ENCODE measurements at places on chromosomes 12 and 14.

DNA sequence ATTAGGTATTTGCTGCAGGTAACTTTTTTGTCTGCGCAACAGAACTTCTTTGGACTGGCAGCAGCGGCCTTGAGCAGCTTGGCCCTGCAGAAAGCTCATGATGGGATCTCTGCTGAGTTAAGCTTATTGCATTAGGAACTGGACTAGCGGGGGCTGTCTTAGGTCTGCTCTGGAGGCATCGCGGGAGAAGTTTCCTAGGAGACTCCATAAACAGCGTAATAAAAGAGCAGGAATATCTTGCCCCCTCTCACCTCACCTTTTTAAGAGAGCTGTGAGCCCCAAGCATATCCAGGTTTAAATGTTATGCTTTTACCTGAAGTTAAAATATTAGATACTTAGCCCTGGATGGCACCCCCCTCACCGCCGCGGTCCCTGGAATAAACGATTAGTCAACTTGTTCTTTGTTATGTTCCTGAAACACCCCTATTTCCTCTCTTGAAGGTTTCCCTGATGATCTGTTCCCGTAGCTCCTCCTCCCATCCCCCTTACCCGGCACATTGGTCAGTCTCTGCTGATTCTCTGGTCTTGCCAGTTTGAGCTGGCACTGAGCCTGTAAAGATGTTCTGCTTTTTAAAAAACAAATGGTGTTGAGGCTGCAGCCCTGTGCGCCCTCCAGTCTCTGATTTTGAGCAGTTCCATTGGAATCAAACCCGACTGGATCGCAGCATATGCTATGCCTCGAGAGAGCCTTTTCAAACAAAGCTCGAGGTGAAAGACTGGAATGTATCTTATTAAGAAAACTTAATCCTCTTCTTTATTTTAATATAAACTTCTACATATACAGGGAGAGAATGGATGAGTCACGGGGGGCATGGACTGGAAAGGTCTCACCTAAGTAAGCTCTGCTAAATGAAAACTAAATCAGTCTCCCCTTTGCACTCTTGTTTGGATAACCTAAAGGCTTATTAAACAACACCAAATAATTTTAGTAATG lies 1.9 kb downstream of the MLXIP start:
- DNase-seq = no peak

DNA sequence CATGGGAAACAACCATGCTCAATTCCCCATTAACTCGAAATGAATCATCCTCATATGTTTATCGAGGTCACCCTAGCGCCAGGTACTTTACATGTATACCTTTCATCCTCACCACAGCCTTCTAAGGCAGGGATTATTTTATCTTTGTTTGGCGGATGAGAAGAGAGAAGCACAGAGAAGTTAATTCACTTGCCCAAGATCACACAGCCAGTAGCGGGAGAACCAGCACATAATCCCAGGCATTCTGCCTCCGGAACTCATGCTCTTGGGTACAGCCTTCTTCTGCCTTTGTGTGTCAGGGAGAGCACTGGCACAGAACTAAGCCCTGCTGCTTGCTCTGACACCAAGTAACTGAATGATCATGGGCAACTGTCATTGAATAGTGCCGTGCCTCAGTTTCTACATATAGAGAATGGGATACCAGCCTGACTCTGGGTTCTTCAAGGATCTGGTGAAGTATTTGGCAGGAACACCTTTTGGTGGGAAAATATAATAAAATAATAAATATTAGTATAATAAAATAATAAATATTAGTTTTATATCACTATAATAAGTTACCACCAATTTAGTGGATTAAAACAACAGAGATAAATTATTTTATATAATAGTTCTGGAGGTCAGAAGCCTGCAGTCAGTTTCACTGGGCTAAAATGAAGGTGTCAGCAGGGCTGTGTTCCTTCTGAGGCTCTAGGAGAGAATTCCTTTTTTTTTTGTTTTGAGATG lies 220.9 kb downstream of the AACS start:
- DNase-seq = no peak

DNA sequence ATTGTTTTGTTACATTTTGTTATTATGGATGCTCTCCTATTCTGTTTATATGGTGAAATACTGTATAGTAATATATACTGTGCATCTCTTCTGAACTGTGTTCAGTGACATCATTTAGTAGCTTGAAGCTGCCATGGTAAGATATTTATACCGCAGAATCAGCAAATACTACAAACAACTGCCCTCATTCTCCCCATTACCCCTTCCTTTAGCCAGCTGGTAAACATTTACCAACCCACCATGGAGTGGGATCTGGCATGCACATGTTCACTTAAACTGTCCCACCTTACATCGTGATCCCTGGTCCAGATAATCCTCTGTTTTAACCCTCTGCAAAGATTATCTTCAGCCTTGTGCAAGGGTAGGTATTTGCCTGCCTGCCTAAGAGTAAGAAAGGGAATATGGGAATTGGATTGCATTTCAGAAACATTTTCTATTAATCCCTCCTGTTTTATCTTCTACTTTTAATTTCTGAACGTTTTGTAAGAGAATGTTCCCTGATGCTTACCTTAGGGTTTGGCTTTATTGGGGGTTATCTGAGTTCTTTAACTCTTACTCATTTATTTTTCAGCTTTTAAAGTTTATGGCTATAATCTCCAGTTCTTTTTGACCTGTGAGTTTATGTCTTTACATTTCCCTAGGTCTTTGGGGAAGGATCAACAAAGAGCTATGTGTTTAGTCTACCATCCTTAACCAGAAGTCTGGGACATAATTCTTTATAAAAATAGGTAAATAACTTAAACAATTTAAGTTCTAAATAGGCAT lies 46.5 kb downstream of the FBXO34 start:
- DNase-seq = no peak

GRCh38 chr12:3263282-3263681 lies 186.1 kb downstream of the TSPAN9 start:
- no peak for DNase-seq

GRCh38 chr12:107091381-107091780 lies 2.0 kb downstream of the CRY1 start:
- DNase-seq = peak; percentile 60

GRCh38 chr12:109760031-109760929 lies 46.7 kb downstream of the FAM222A start:
- no peak for DNase-seq

DNA sequence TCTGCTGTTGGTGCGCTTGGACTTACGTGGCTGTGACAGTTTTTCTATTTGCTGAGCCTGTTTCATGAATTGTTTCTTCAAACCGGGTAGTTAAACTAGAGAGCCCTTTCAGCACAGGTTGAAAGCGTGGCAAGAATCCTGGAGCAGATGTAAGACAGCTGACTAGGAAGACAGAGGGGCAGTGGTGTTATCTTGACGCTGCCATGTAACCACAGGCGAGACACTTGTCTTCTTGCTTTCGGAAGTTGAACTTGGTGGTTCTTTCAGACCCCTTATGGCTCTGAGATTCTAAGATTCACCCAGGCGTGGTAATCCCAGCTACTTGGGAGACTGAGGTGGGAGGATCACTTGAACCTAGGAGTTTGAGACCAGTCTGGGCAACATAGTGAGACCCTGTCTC lies 4.3 kb downstream of the EMP1 start:
- DNase-seq = no peak

GRCh38 chr14:91108941-91109611 lies 4.8 kb upstream of the DGLUCY start:
- DNase-seq = no peak

DNA sequence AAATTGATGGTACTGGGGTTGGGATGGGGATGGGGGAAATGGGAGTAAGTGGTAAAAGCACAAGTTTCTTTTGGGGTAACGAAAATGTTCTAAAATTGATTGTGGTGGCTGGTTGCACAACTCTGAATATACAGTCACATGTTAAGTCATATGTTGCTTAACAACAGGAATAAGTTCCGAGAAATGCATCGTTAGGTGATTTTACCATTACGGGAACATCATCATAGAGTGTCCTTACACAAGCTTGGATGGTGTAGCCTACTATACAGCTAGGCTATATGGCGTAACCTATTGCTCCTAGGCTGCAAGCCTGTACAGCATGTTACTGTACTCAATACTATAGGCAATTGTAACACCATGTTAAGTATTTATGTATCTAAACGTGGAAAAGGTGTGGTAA lies 31.0 kb downstream of the ITGA7 start:
- DNase-seq = no peak

GRCh38 chr12:64030155-64030554 lies 185.7 kb downstream of the SRGAP1 start:
- no peak for DNase-seq

Measured in fibroblast of skin of left biceps (primary cell).